ENCODE measurements at places on chromosomes 1 and 21.
A peak's percentile ranks its signal among the peaks of the same experiment; 100 is the strongest.

DNA sequence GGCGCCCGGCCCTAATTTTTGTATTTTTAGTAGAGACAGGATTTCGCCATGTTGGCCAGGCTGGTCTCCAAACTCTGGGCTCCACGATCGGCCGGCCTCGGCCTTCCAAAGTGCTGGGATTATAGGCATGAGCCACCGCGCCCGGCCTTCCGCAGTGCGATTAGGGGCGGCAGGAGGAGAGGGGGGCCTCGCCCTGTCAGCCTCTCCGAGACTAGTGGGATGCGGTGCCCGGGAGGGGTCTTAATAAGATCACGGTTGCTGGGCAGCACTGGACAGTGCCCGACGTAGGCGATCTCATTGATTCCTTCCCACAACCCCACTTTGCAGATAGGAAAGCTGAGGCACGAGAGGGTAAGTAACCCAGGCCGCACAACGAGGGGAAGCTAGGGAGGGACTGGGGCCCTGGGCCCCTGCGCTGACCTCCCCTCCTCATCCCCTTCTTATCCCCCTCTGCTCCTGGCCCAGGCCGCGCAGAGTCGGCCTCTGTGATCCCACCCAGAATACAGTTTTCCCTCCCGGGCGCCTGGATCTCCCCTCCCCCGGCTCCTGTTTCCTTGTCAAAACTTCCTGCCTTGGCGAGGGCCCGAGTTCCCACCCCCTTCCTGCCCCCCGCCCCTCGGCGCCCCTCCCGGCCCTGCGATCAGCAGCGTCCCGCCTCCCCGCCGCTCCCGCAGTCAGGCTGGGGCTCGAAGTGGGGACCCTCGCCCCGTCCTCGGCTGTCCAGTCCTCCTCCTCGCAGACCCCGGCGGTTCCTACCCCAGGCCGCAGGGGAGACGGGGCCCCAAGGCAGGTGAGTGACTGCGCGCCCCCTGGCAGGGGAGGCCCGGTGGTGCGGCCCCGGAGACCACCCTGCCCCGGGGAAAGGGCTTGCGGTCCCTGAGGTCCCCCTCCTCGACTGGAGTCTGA lies at the start of gene PEAR1:
Gene PEAR1 (plus strand): TSS at position 671 of the 906 bp plus-strand sequence. CDS start 10,209 bp downstream, outside the sequence.
- peak; percentile 66 for DNase-seq

- no peak for DNase-seq
Observed at GRCh38 chr1:192098001-192098400, 60.3 kb upstream of the RGS18 start.

DNA sequence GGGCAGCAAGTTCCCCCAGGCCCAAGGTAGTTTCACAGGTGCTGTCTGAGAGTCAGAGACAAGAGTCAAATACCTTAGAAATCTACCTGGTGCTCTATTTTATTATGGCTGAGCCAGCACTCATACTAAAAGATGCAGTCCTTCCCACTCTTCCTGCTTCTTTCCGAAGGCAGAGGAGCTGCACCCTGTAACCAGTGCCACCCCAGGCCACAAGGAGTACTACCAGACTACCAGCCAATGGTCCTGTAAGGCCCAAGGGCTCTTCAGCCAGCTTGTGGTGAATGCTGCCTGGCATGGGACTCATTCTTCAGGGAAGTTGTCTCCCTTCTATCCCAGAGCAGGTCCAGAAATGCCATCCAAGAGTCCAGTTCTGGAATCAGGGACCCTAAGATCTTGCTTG lies 203.8 kb upstream of the DUSP10 start:
- DNase-seq = no peak

DNA sequence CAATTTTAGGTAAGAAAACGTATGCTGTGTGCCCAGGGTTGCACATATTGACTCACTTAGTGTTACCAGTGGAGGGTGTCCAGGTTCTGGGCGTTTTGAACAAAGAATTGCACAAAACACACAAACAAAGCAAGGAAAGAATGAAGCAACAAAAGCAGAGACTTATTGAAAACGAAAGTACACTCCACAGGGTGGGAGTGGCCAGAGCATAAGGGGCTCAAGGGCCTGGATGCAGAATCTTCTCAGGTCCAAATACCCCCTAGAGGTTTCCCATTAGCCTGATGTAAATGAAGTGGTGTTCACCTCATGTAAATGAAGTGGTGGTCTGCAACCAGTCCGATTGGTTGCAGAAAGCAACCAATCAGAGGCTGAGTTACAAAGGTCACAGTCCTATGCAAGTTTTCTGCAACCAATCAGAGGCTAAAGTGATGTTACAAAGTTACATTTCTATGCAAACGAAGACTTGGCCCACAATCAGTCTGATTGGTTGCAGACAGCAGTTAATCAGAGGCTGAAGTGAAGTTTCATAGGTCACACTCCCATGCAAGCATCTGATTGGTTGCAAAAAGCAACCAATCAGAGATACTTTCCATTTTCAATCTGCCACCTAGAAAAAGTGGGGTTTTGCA lies 228.3 kb downstream of the ST6GALNAC3 start:
- no peak for DNase-seq

DNA sequence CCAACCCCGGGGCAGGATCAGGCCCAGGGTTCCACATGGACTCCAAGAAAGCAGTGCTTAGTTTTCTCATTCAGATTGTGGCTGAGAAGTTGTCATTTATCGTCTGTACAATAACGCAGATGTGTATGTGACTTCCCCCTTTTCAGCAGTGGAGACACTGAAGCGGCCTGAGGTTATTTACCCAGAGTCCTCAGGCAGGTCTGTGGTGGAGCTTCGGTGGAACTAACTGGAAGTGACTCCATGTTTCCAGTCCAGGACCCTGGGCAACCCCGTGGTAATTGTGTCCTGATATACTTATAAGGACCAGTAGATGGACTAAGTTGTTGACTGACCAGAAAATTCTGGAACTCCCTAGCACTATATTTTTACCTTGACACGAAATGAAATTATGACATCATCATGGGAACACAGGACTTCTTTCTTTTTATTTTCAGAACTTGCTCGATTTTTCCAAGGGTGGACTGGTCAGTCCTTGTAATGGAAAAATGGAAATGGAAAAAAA lies 1.0 kb upstream of the IER5 start:
- DNase-seq = no peak

- DNase-seq = no peak
Observed at GRCh38 chr1:119895102-119895501, 1.2 kb downstream of the ADAM30 start.

DNA sequence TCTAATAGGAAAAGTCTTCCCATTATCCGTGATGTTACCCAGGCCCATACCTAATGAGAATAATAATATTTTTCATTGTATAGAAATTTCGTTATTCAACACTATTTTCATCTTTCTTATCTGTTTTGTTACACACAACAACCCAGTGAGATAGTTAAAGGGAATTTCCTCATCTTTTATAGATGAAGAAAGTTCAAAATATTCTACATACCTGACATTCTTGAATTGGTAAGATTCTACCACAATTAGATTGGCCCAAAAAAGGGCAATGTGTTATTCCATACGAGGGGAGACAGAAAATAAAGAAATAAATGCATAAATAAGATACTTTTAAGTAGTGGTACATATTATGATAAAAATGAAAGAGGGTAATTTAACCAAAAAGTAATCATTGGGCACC lies 405.5 kb upstream of the ADAMTS5 start:
- no peak for DNase-seq

GRCh38 chr1:93076268-93076667 lies 2.8 kb upstream of the MTF2 start:
- DNase-seq = no peak

- no peak for DNase-seq
Observed at GRCh38 chr1:32592943-32593342, 53.7 kb downstream of the ZBTB8A start.

GRCh38 chr1:90719330-90720144 lies 2.4 kb upstream of the BARHL2 start:
- DNase-seq = peak; percentile 38

DNA sequence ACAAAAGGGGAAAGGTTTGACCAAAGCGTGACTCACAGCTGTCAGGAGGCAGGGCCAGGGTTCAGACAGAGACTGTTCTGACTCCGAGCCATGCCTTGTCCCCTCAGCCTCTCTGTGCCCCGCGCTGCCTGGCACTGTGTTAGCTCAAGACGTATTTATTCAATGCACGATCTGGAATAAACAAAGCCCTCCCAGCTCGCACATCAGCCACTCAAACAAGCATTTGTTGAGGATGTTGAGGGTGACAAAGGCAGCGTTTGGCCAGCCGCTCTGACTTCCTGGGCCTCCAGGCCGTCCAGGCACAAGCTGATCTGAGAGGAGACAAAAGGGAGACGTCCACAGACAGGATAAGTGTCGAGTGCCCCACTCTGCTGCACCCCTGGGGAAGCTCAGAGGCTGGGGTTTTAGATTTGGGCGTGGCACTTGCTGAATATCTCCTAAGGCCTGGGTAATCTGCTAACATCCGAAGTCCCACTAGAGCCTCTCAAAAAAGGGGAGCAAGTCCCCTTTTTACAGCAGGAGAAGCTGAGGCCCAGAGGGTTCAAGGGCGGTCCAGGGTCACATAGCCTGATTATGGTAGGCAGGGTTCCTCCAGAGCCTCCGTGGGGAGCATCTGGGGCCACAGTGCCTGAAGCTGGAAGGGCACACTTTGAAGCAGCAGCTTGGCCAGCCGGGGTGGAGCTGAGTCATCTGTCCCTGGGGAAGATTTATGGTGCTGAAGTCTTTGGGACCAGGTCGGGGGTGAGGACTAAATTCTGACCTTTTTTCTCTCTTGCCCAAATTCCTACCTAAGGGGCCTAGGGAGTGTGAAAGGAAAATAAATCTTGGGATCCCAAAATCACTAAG lies 95.9 kb downstream of the SPSB1 start:
- DNase-seq = no peak

GRCh38 chr1:211330282-211330936 lies 3.8 kb downstream of the TRAF5 start:
- no peak for DNase-seq

GRCh38 chr1:195376190-195376589 lies 1232.0 kb downstream of the KCNT2 start:
- no peak for DNase-seq

DNA sequence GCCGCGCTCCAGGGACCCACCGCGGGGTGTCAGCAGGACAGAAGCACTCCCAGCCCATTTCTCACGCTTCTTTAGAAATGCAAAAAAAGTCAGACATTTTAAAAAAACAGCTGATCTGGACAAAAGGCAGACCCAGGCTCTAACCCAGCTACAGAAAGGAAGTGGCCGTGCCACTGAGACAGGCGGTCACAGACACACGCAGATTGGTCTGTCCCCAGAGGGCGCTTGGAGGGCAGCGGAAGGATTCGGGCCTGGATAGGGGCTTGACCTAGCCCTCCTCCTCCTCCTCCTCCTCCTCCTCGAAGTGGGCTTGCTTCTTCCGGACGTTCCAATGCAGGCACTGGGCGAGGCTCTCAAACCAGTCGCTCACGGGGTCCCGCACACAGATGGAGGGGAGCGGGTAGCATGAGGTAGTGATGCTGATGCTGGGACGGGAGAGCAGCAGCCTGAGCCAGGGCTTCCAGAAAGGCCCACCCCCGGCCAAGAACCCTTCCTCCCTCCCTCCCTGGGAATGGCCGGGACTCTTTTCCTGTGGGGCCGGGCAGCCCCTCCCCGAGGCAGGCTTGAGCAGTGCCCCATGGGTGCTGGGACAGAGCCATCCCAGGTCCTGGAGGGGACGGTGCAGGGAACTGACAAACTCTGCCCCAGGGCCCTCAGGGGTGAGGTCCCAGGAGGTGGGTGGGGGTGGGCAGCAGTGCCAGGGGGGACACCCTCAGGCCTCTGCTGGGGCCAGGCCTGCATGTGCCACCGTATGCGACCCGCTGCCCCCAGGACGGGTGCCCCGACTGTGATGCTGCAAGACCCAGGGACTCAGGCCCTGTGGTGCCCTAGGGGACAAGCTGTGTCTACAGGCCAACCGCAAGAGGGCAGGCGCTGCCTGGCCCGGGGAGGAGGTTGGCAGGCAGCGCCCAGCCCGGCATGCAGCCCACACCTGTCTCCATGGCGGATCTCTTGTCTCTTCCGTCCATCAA lies 25.3 kb downstream of the NADK start:
- no peak for DNase-seq

DNA sequence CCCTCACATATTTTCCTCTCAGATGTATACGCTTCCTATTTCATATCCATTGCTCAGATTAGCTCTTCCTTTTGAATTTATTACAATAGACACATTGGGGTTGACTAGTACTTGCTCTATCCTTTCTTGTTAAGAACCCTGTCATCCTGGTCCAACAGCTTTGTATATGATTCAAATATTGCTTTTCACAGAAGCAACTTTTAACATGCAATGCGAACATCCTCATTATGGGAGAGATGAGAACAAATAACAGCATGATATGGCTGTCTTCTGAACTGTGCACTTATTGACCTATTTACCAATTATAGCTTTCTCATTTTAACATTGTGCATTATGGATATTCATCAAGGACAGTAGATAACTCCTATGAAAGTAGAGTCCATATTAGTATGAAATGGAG lies 510.8 kb downstream of the PTPRC start:
- no peak for DNase-seq

- no peak for DNase-seq
Observed at GRCh38 chr21:44603109-44603875, 2.9 kb downstream of the KRTAP10-7 start.

DNA sequence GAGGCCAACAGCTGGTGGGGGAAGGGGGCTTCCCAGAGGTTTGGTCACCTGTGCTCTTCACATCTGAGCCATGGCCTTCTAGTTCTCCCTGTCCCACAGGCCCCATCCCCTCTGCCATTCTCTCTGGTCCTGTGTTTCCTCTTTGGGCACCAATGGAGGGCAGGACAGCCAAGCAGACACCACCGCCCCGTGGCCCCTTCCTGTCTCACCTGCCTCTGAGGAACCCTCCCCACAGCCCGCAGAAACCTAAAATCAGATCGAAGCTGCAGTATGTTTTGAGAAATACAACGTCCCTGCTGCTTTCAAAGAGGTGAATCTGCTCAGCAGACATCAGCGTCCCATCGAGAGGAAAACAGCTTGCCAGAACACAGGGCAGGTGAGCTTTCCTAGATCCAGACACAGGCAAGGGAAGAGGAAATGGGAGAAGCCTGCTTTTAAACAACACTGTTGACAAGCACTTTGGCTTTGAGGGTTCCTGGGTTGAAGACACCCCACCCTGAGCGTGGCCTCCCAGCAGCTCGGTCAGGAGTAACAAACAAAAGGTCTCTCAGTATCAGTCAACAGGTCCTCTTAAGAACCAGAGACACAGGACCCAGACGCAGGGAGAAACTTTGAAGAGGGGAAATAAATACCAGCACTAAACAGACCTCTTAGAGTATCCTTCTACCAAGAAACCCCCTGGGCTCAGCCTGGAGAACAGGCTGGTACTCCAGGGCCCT lies 2.3 kb downstream of the PANK4 start:
- no peak for DNase-seq

DNA sequence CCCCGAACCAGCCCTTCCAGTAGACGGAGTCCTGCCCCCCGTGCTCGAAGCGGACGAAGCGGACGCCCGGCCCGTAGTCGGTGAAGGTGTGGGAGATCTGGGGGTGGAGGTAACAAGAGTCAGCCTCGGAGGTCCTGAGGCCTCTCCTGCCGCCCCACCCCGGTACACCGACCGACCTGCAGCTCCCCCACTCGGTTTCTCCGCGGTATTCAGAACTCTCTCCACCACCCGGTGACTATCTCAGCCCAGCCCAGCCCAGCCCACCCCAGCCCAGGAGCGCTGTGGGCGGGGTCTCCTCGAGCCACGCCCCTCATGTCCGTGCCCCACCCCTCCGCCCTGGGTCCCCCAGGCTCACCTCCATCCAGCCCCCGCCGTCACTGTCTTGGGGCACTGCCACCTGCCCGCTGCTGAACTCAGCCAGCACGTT lies 5.5 kb downstream of the FBXO2 start:
- peak; percentile 62 for DNase-seq

Data from nephron progenitor cell (in vitro differentiated cells).